ENCODE measurements at places on chromosomes 4 and X.
A peak's percentile ranks its signal among the peaks of the same experiment; 100 is the strongest.

GRCh38 chr4:180953572-180953971 is 1289.6 kb upstream of the TENM3 start:
- no peak for DNase-seq

DNA sequence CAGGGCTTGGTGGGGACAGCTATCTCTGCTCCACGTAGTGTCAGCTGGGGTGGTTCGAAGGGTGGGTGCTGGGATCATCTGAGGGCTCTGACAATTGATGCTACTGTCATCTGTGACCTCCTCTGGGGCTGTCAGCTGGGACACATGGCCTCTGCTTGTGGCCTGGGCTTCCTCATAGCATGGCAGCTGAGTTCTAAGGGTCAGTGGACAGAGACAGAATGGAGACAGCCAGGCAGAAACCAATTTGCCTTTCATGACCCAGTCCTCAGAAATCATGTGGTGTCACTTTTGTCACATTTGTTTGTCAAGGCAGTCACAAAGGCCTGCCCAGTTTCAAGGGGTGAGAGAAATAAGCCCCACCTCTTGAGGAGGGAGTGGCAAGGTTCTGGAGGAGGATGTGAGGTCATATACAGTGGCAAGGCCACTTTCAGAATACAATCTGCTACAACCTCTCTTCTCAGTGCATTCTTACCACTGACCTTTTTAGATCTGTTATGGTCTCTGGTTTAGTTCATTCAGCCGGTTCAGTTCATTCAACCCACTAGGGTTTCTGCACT is 103.6 kb upstream of the BCOR start:
- no peak for DNase-seq

DNA sequence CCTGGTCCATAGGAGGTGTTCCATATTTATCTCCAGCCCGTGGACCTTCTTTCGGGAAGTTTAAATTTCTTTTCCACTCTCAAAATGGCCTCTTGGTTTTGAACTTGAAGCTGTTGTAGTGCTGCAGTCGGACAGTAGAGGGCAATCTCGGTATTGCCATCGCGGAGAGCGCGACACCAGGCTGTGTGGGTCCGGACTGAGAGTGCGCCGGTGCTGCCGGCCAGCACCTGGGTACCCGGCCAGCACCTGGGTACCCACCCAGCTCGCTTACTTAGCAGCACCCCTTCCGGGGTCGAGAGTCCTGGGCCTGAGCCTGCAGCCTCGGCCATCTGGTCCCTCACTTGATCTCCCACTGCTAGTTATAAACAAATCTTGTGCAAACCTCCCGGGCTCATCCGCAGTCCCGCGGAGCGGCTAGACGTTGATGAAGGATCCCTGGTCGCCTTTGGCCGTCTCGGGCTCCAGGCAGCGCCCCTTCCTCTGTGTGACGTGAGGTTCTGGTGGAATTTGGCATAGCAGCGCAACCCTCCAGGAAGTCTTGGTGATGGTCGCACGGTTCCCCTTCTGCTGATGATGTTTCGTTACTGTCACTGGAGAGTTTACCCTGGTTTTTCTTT is 18.0 kb downstream of the FAM9A start:
- DNase-seq, result peak; percentile 40

- no peak for DNase-seq
Measured at GRCh38 chrX:79412166-79412565, 45.0 kb upstream of the ITM2A start.

GRCh38 chrX:67720344-67720743 is 176.5 kb downstream of the AR start:
- DNase-seq, result no peak

DNA sequence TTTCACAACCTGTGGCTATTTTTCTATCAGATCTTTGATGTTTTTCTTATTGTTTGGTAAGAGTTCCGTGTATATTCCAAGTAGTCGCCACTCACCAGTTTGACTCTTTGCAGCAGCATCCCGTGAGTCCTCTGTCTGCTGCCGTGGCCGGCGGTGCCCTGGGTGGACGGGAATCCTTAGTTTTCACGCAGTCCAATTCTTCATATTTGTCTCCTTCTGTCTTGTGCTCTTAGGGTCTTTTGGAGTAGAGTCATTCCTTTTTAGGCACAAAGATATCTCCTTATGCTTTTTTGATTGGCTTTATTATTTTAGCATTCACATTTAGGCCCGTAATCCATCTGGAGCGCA is 94.9 kb upstream of the MSX1 start:
- DNase-seq, result no peak

- no peak for DNase-seq
Measured at GRCh38 chr4:52019936-52020657, at the start of gene LRRC66. TSS of gene LRRC66 (minus strand) at chr4:52020363. CDS start at chr4:52017613, 2,750 bp downstream.

DNA sequence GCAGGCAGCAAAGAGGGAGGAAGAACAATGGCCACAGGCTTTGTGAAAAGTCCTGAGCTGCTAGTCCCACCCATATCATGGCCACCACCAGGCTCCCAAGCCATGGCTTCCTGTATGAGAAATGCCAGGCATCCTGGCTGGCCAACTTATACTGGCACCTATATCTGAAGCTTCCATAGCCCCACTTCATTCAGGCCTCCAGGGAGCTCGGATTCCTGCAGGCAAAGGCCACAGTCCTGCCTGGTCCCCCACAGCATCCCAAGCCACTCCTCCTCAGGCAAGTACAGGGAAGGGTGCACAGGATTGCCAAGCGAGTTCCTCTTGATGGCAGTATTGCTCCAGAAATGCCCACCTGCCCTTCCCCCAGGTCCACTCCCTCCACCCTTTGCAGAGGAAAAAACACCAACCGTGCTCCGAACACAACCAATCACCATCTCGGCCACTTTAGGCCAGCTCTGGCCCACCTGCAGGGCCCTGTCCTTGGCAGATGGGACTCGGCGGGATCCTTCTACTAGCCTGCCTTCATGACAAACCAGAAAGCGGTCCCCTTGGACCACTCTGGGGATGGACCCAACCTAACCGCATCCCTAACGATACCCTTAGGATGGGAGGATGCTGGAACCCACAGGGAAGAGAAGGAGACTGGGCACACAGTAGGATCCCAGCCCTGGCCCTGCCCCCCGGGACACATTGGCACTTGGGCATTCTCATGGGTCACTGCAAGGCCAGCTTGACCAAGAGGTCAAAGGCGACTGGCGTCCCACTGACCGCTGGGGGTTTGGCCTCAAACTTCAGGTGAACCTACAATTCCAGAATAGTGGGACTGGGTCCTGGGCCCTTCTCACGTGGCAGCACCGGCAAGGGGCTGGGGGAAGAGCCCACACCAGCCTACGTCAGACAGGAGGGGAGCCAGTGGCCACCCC is 220.4 kb upstream of the AGTR2 start:
- no peak for DNase-seq

DNA sequence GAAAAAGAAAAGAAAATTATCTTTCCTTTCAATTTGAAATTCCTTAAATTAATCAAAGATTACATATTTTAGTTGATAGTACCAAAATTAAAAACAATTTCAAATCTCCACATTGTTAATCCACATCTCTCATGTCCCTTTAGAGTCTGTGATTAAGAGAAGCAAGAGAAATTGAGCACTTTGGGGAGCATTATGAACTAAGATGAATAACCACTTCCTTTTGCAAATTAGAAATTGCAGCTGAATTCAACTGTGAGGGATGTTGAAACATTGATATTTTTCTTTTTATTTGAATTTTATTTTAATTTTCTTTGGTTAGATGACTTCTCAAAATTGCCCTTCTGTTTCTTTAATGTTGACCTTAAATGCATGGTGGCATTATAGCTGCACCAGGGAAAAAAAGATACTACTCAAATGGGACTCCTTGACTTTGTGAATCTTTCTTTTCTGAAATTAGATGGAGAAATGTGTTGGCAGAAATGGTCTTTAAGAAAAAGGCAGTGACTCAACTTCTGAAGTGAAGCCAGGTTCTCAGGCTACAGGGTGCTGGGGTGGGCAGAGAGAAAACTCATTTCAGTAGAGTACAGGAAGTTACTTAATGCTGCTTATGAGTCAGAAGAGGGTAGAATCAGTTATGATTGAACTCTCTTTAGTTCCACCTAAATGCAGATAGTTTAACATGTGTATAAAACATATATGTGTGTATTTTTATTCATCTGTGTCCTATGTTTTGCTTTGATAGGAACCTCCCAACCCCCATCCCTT is 92.0 kb upstream of the TNIP3 start:
- DNase-seq, result peak; percentile 62

DNA sequence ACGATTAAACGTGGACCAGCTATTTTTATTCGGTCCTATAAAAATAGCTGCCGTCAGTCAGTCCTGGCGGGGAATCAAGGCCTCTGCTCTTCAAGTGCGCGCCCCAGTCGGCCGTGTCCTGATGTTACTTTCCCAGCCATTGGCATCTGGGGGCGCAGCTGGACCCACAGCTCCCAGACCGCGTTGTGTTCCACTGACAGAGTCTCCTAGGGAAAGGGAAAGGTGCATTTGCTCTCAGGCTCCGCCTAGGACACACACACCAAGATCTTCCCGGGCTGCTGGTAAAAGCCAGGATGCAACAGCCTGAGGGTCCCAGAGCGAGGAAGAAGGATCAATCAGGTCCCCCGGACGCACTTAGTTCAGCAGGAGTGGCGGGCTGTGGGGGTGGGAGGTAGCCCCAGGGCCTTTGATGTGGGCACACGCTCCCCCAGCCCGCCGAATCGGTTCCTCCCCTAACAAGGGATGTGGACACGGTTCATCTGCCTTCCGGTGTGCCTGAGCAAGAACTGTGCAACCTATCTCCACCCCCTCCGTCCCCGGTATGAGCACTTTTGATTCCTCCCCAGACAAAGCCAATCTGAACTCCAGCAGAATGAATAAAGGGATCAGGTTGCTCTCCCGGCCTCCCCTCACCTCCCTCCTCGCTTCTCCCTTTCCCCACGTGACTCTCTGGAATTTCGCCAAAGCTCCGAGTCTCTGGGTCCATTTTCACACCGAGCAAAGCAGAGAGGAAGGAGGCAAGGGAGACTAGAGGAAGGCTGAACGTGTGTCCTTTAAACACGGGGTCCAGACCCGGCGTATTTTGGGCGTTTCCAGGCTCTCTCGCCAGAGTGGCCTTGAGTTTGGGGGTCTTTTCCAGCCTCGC is 626 bp upstream of the FRAS1 start:
- peak; percentile 19 for DNase-seq

DNA sequence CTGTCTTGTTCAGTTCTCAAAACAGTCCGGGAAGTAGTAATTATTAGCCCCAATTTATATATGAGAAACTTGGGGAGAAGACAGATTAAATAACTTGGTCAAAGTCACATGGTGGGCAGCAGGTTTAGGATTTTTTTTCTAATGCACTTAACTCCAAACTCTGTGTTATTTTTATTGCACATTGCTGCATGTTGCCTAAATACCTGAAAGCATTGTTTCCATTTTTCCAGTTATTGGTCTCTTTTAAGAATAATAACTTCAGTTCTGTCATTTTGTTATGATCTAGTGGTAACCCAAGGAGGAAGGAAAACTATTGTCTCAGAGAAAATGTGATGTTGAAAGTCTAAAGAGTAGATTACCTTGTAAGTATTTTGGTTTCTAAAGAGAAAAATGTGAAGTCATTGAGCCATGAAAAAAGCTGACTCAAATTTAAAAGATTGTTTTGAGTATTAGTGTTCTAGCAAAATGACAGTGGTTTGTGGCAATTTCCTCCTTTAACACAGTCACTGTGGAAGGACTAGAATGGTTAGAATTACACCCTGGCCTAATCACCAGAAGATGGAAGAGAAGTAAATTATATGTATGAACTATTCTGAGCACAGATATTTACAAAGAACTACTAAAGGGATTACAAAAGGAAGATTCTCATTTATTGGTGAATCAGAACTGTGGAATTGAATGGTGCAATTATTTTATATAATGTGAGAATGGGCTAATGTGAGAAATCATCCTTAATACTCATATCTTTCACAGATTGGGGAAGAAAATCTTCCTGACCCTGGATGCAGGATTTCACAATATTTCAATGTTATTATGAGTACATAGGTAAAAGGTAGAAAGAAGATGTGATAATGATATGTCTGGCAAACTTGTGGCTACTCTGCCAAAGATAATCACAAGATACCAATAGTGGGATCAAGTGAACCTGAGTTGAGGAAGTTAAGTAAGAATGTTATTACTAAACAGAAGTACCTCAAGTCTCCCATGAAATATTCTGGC is 21.7 kb upstream of the CXCL8 start:
- no peak for DNase-seq

DNA sequence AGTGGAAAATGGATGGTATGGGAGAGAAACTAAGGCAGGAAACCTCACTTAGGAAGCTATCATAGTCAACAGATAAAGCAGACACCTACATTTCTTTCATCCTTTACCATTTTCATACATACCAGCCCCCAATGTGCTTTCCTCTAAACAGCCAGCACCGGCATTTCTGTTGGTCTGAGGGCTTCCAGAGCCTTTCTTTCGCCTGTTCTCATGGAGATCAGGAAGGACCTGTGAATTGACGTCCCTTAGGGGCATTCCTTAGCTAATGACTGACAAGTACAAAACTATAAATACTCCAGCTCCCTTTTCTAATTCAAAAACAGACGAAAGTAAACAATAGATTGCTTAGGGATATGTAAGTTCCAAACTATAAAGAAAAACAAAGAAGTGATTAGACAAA is 215.5 kb upstream of the CNKSR2 start:
- DNase-seq, result no peak

DNA sequence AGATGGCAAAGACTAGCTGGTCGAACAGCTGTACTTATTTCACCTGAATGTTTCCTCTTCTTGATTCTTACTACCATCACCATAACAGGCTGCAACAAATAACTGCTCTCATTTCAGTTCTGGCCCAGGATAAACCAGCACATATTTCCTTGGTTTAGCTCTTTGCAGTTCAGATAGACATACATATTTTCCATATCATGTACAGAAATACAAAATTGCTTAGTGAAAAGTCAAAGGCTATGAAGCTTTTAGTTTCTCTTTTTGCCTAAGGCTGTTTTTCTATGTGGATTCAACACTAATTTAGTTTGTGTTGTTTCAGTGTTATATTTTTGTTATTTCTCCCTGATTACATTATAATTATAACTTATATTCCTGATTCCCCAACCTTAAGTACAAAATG is 103.6 kb upstream of the BMP3 start:
- no peak for DNase-seq

DNA sequence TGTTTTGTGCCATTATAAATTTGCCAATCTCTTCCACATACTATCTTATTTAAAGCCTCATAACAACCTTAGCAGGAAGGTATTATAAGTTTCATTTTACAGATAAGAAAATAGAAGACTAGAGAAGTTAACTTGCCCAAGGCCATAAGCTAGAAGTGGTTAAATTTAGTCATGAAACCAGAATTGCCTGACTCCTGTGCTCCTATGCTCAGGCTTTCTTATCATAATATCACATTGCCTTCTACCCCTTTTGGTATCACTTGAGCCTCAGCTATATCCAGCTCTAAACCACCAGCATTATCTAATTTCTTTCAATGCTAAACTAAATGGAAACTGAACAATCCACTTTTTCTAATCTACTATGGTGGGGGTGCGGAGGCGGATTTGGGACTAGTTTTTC is 164.7 kb downstream of the GBA3 start:
- DNase-seq, result no peak

Measured in stimulated activated CD4-positive, alpha-beta T cell treated with anti-CD3 and anti-CD28 coated beads, Interleukin-2, amount 100 ng/mL, for 24 hours (primary cell).